Stimulated activated CD4-positive, alpha-beta T cell treated with anti-CD3 and anti-CD28 coated beads, Interleukin-2, amount 100 ng/mL, for 48 hours (primary cell): ENCODE measurements at places on chromosomes 4 and X.

DNA sequence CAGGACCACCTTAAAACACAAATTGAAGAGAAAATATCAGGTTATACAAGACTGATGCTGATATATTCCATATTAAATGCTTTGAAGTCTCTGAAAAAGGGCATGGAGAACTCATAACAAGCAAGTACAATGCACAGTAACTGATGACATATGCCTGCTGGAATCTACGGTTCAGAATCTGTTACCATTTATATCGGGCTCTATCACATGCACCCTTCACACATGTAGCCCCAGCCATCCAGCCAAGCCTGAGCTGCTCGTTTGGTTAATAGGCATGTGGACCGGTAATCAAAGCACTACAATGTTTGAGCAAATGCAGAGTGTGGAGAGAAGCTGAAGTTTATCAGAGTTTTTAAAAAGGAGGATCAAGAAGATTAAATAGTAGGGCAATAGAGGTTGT is 11.8 kb downstream of the COMMD8 start:
- no peak for DNase-seq

GRCh38 chrX:141405486-141405852 is 163.2 kb upstream of the SPANXC start:
- no peak for DNase-seq

GRCh38 chr4:85600501-85600900 is 125.6 kb downstream of the ARHGAP24 start:
- DNase-seq, result no peak

- DNase-seq, result no peak
Observed at GRCh38 chr4:175290401-175290800, 372.2 kb downstream of the ADAM29 start.
